ENCODE measurements at places on chromosomes 1 and 21.

GRCh38 chr1:233544304-233544703, 69.6 kb upstream of the KCNK1 start:
- no peak for DNase-seq

DNA sequence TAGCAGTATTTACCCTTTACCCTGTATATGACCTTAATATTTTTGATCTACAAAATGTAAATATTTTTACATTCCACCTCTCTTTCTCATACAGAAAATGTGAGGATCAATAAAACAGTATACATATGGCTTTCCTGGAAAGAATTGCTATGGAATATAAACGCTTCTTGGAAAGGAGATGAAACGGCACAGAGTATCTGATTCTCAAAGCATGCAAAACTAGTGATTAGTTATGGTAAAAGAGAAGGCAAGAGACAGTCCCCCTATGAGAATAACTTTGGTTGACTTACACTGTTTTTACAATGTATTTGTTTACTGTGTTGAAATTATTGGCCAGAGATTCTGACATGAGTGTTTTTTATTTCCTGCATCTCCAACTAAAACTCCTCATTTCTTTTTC, 204.6 kb upstream of the C21orf91 start:
- no peak for DNase-seq

- DNase-seq, result no peak
Observed at GRCh38 chr1:115840605-115841460, at the start of gene NHLH2. NHLH2 (minus strand) TSS chr1:115841126; CDS start chr1:115838372, 2,754 bp downstream.

- DNase-seq, result no peak
Observed at GRCh38 chr1:182718311-182718710, 33.9 kb upstream of the RGS8 start.

- no peak for DNase-seq
Observed at GRCh38 chr1:20229171-20229570, 42.9 kb upstream of the PLA2G2C start.

DNA sequence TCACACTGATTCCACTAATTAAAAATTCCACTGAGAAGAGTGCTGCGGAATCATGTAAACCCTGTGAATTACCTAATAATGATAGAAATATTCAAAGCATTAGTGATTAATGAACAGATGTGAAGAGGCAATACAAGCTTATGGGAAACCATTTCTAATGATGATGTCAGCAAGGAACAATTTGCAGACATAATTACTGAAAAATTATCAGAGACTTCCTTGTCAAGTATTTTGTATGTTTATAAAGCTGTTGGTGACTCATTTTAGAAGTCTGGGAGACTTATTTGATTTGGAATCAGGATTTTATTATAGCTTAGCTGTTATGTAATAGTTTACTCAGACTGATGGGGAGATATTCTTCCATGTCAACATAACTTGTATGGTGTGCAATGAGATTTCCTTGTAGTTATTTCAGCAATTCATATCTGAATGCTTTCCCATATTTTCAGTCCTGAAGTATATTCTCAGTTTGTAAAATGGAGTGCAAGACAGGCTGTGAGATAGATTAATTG, 135.5 kb downstream of the TGFB2 start:
- DNase-seq, result peak; percentile 88

GRCh38 chr21:28687586-28687985, 305.1 kb downstream of the LTN1 start:
- no peak for DNase-seq

- no peak for DNase-seq
Observed at GRCh38 chr21:32682696-32683474, 44.9 kb downstream of the SYNJ1 start.

GRCh38 chr1:82565146-82565545, 764.4 kb downstream of the ADGRL2 start:
- DNase-seq, result peak; percentile 90

GRCh38 chr1:24195136-24195535, 8.0 kb upstream of the IFNLR1 start:
- DNase-seq, result no peak

GRCh38 chr21:46363698-46364097, 39.7 kb downstream of the PCNT start:
- no peak for DNase-seq

GRCh38 chr1:100866041-100866900, 28.4 kb downstream of the EXTL2 start:
- DNase-seq, result peak; percentile 66

GRCh38 chr1:211667065-211667617, 8.3 kb downstream of the NEK2 start:
- DNase-seq, result no peak

DNA sequence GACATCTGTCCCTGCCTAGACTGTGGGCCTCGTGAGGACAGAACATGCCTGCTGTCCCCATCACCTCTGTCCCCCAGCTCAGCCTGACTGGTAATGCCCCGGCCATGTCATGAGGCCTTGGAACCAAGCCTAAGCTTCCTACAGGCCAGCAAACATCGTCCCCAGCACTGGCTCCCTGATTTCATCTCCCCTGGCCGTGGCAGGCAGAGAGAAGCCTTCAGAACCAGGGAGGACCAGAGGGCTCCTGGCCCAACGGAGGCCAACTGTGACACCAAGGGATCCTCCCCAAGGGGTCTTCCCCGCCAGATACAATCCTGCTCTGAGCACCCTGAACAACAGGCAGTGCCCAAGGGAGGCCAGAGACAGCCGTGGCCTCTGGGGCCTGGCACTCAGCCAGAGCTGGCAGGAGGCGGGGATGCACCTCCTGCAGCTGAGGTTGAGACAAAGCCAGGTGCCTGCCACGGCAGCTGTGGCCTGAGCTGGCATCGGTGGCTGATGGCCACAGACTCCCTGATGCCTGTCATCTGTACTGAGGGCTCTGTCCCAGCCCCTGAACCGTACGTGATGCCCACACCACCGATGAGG, 9.9 kb upstream of the NPHP4 start:
- no peak for DNase-seq
